ELF-1 (cell line): ENCODE measurements at places on chromosomes 11 and 22.

- no peak for DNase-seq
Measured at GRCh38 chr11:67558084-67558772, 25.4 kb upstream of the GSTP1 start.

DNA sequence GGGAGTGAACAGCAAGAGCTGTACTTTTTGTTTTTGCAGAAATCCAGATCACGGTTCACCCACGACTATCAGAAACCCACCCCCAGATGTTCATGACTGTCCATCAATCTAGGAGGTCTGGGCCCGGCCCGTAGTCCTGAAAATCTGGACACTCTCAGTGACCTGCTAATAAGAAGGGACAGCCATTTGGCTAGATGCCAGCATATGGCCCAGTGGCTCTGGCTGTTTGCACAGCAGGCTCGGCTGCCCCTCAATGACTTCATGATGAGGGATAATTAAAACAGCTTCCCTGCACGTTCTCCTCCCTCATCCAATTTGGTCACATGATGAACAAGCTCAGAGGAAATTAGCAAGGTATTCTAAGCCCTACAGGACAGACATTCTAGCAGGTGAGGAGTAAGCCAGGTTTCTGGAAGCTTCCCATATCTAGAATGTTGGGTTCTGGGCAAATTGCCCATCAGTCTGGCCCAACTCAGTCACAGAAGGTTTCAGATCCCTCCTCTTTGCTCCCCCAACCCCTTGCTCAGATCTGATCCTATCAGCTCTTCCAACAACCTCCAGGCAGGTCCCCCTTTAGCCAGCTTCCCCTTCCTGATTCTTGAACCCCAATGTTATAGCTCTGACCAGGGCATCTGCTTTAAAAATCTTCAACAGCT is 397.3 kb downstream of the SHANK2 start:
- DNase-seq = no peak

DNA sequence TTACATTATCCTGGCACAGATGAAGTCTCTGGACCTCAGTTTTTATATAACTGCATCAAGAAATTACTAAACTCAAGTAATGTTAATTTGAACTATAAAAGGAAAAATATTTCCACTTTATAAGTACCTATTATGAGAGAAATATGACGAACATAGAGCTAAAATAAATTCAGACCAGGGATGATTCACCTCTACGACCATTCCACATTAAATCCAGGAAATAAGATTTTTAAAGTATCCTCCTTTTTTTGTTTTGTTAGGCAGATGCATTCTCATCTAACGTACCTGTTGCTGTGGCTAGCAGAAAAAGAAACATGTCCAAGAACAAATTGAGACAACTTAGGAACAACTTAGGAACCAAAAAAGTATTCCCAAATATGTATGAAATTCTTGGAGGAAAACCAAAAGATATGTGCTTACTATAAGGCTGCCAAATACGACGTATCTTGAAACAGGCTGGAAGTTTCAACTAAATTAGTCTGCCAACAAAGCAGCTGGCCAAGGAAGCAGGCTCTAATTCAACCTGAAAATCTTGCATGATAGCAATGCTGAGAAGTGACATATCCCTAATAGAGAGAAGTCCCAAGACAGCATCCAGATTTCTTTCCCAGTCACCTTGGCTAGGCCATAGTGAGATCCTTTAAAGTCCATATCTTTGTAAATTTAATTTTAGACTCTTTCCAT is 15.7 kb downstream of the SPTY2D1 start:
- no peak for DNase-seq

GRCh38 chr11:68938816-68939582 is 35.3 kb downstream of the IGHMBP2 start:
- no peak for DNase-seq

GRCh38 chr11:10941414-10941813 is 83.6 kb upstream of the ZBED5 start:
- no peak for DNase-seq

GRCh38 chr22:37088750-37089408 is 20.6 kb downstream of the TMPRSS6 start:
- DNase-seq = no peak

GRCh38 chr22:44090571-44090905 is 66.4 kb downstream of the PARVB start:
- no peak for DNase-seq

GRCh38 chr22:38942702-38943101 is 14.7 kb upstream of the APOBEC3A start:
- no peak for DNase-seq

DNA sequence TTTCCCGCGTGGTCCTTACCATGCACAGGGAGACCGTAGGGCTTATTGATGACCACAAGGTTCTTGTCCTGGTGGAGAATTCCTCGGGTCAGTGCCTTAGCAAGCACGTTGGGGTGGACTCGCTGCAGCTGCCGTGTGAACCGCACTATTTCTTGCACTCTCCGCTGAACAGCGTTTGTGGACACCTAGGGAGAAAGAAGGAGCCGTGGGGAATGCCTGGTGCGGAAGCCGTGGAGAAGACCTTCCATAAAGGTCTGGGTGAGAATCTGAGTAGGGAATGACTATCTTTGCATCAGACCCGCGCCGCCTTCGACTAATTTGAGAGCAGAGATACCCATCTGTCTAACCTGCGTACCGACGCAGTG is 597 bp downstream of the RPUSD4 start:
- DNase-seq = no peak

- peak; percentile 17 for DNase-seq
Measured at GRCh38 chr11:114586797-114587196, 8.8 kb downstream of the NXPE4 start.

GRCh38 chr22:40107244-40107643 is 70.5 kb upstream of the TNRC6B start:
- DNase-seq = no peak

DNA sequence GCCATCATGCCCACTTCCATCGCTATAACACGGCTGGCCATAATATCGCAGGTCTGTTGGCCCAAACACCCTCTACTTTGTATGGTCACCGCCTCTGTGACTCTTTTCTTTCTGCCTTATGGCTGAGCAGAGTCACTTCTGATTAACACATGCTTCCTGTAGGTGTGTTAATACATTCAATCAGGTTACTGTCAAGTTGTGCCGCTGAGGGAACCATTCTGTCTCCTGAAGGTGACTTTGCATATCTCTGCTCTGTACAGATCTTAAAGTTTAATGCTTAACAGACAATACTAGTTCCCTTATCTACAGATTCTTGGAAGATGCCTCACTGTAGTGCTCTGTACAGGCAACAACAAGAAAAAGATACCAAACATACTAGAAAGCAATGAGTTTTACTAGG is 393.1 kb downstream of the CADM1 start:
- no peak for DNase-seq

DNA sequence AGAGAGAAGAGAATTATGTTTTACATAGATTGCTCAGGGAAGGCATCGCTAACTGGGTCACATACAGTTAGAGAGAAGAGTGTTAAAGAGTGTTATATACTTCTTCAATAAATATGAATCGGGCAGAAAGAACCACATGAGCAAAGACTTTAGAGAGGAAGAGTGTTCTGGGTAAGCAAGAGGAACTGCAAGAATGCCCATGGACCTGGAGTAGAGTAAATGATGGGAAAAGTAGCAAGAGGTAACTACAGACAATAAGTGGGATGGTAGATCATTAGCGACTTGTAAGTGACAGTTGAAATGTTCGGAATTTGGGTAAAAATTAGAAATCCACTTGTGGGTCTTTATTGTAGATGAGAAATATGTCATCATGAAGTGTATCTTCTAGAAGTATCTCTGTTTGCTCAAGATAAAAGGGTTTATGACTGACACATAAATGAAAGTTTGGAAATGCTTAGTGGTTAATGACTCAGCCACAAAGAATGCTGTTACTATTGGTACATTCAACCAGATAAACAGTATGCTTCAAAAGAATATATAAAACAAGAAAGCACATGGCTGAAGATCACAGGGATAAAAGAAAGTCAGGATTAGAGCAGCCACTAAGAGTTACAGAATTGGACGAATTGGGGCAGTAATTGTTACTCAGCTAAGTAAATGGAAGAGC is 229.3 kb downstream of the CASP12 start:
- no peak for DNase-seq

DNA sequence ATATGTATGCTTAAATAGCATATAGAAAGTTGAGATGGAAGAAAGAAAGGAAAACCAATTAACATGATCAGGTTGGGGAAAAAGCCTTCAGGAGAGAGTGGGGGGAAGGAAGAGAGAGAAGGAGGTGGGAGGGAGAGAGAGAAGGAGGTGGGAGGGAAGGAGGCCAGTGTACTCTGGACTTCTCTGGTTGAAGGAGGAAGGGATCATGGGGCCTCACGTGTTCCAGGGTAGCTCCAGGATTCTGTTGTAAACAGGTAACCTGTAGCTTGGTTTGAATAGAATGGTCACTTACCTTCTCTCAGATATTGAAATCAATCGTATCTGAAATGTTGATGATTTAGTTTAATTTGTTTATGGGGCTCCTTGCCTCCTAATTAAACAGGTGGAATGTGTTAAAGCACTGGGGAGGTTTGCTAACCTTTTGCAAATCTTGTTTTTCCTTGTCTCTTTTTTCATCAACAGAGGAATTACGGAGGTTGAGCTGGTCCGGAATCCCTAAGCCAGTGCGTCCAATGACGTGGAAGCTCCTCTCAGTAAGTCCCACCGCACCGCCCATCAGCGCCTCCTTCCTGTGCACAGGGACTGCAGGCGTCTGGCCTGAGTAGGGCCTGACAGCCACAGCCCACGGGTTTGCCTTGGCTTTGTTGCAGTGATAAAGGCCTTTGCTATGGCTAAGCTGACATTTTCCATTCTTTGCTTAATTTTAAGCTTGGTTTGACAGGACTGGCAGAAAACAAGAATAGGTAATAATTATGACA is 115.9 kb downstream of the TBC1D22A start:
- DNase-seq = no peak

- no peak for DNase-seq
Measured at GRCh38 chr11:57499983-57500461, 15.5 kb downstream of the SLC43A1 start.

GRCh38 chr11:18071098-18071705 is 25.1 kb upstream of the TPH1 start:
- no peak for DNase-seq

DNA sequence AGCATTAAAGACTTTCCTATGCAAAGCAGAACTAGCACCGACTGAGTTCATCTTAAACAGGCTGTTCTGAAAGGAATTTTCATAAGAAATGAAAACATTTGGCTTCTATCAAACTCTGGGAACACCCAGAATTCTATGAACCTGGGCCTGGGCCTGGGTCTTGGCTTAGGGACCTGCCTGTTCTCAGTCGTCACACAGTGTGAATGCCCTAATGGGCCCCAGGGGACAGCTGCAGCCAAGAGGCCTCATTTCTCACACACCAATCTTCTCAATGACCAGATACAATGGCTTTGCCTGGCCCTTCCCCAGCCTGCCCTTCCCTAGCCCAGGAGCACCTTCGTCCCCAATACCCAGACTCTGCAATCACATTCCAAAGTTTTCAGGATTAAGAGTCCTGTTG is 234.9 kb upstream of the ARHGAP20 start:
- peak; percentile 29 for DNase-seq

GRCh38 chr11:103295704-103296103 is 186.5 kb downstream of the DYNC2H1 start:
- no peak for DNase-seq

GRCh38 chr11:113255096-113255495 is 59.3 kb upstream of the TTC12 start:
- DNase-seq = no peak

DNA sequence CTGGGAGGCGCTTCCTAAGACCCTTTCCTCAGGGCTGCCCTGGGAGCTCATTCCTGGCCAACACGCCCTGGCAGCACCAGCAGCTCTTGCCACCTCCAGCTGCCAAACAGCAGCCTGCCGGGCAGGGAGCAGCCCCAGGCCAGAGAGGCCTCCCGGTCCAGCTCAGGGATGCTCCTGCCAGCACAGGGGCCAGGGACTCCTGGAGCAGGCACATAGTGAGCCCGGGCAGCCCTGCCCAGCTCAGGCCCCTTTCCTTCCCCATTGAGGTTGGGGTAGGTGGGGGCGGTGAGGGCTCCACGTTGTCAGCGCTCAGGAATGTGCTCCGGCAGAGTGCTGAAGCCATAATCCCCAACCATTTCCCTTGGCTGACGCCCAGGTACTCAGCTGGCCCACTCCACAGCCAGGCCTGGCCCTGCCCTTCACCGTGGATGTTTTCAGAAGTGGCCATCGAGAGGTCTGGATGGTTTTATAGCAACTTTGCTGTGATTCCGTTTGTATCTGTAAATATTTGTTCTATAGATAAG is 7.6 kb downstream of the SLC39A13 start:
- peak; percentile 68 for DNase-seq

DNA sequence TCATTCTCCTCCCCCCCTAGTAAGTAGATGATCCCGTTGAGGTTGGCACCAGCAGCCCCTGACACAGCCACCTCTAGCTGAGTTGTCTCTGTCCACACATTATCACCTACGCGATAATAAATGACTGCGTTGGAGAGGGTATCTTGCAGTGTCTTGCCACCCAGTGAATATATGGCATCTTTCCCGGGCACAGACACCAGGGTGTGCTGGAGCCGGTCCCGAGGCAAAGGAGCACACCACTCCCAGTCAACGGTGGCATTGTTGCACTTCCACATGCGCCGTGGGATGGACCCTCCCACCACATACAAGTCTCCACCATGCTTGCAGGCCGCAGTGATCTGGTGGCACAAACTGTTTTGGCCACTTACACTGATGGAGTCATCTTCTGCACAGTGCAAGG is 5.4 kb downstream of the KBTBD4 start:
- DNase-seq = no peak

DNA sequence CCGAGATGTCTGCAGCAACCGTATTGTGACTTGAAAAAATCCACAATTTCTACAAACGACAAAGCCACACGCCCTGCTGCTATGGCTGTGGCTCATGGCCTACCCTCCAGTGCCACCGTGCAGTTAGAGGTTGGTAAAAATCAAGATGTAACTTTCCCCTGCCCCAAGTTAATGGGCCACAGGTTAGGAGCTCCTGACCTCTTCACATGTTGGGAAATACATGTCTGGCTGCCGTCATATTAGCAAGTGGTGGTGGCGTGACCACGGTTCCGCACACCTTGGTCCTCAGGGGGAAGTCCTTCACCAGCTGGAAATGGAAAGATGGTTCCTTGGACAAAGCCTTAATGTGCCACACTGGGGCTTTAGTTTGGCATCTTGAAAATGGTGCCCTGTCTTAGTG is 27.4 kb upstream of the CCND1 start:
- no peak for DNase-seq

DNA sequence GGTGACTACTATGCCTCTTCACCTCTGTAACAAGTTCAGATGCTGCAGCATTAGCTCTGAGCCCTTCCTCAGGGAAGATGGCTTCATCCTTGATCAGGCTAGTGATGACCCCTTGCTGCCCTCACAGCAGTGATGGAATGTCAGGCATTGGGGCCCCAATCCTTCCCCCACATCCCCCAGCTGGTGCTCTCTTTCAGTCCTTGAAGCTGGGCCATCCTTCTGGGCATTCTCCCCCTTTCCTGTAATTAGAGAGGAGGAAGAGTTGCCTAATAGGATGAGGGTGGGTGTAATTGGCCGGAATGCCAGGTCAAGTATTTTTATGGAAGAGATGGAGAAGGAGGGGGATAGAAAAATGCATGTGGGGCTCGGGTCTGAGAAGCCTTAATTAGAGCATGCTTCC is 62.6 kb downstream of the TRAF6 start:
- DNase-seq = no peak
